ENCODE measurements at places on chromosomes 7 and 10. TPM values are rescaled to one million over a fixed set of nuclear protein-coding genes. Genes with fewer than 3 reads are reported as not detected.

The ACHE gene
- total RNA-seq = 8.5 TPM

The LRRN3 gene
- 9.9 TPM for total RNA-seq

The OR6V1 gene
- not detected for total RNA-seq

DNA sequence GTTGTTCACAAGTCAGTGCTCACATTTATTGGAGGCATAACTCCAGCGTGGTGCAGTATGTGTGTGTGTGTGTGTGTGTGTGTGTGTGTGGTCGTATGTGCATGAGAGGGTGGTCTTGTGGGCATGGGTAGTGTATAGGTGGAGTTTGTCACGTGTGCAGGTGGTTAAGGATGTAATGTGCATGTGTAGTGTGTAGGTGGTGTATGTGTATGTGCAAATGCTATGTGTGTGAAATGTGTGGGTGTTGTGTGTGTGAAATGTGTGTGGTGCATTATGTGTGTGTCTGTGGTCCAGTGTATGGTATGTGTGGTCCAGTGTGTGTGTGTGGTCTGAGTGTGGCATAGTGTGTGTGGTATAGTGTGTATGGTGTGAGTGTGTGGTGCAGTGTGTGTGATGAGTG, 30.3 kb upstream of the PODXL start:
- no peak for DNase-seq

- no peak for DNase-seq
Measured at GRCh38 chr10:80196950-80197315, 8.4 kb downstream of the ANXA11 start.

DNA sequence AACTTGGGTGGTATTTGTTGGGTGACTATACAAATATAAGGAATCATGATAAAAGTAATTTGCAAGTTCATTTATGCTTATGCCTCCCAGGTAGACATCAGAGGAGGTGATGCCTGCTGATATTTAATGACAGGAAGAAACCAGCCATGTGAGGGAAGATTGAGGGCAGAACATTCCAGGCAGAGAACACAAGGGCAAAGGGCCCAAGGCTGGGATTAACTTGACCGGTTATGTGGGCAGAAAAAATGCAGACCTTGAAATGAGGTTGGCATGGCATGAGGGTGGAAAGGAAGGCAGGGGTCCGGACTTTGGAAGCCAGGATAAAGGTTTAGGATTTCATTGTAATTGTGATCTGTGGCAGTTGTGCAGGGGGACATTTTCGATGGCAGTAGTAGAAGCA, 68.0 kb upstream of the MTPN start:
- DNase-seq = no peak

DNA sequence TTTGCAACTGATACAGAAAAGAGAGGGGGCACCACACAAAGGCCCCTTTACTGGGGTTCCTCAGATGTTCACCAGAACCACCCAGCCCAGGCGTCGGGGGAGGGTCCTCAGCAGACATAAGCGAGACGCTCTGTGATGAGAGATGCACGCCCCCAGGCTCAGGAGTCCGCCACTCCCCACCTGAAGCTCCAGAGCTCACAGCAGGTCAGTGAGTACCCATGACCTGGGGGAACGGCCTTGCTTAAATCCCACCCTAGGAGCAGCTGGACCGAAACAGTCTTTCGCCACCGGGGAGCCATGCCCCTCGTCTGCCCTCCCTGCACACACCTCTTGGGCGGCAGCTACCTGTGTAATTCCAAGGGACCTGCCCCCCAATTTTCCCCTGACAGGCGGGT, 2.8 kb downstream of the CRYGN start:
- DNase-seq = no peak

- no peak for DNase-seq
Measured at GRCh38 chr7:20464891-20465290, 134.2 kb downstream of the ITGB8 start.

- DNase-seq = peak; percentile 68
Measured at GRCh38 chr7:151315038-151315655, 26.5 kb upstream of the NUB1 start.

GRCh38 chr10:21337171-21337792, 188.2 kb downstream of the SKIDA1 start:
- no peak for DNase-seq

DNA sequence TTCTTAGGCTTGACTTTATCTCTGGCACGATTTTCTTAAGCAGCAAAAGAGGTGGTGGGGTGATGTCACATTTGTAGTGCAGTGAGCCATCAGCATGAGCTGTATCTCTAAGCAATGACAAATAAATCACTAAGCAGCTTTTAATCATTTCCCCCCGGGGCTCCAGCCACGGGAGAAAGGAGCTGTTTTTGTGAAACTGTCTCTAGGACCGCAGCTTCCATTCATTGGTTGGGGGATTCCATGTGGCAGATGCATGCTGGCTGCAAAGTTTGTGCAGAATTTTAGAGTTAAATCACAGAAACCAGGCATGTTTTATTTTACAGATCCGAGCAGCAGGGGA, 464 bp downstream of the KIAA1217 start:
- no peak for DNase-seq

DNA sequence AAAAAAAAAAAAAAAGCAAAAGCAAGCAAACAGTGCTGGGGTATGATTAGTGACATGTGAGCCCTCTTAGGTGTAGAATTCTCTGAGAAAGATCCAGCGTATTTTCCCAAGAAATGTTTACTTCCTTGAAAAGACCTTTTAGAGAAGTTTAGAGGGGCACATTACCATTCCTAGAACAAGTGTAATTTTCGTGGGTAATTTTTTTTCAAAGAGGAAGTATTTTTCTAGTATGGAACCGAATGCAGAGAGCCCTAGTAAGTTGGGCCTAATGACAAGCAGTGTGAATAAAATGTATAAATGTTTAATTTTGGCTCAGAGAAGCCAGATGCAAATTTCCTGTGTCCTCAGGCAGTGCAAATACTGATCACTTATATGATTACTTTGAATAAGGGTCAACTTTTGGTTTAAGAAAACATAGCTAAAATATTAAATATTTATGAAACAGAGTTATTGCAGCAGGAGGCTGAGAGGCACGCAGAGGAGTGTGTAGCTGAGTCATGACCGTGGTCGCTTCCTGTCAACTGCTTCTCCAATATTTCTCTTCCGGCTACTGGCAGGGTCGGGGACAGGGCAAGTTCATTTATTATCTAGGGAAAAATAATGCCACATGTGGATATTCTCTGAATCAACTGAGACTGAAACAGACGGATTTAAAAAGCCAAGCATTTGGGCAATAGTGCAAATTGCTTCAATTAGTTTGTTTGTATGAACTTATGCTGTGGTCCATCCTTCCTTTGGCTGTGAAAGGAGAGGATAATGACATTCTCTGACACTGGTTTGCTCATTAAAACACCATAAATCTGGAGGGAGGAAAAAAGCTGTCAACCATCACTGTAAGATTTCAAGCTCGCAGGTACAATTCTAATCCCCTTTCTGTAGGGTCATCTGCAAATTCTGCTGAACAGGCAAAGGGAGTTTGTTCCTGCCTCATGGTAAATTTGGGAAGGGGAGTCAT, 495.2 kb downstream of the GLRX3 start:
- DNase-seq = no peak
